ENCODE measurements at places on chromosomes 13 and 19. TPM values are rescaled to one million over a fixed set of nuclear protein-coding genes. Genes with fewer than 3 reads are reported as not detected.
A peak's percentile ranks its signal among the peaks of the same experiment; 100 is the strongest.

GRCh38 chr19:47742634-47743033, 2.7 kb upstream of the NOP53 start:
- H3K36me3 ChIP-seq = peaks cover 5% of the 10 kb centered on the region
- H3K4me1 ChIP-seq = peaks cover 44% of the 10 kb centered on the region
- no peaks in the 10 kb centered on the region for H3K27me3 ChIP-seq

Gene SHC2
- 0.42 TPM for total RNA-seq

Gene TMEM38A
- 0.59 TPM for total RNA-seq

GRCh38 chr19:14177496-14178074, 28.4 kb downstream of the ADGRL1 start:
- DNase-seq = no peak
- no peaks in the 10 kb centered on the region for H3K27me3 ChIP-seq
- H3K4me3 ChIP-seq = no peak overlapping the region
- H3K27ac ChIP-seq = no peak overlapping the region
- peaks cover 4% of the 10 kb centered on the region for H3K36me3 ChIP-seq

DNA sequence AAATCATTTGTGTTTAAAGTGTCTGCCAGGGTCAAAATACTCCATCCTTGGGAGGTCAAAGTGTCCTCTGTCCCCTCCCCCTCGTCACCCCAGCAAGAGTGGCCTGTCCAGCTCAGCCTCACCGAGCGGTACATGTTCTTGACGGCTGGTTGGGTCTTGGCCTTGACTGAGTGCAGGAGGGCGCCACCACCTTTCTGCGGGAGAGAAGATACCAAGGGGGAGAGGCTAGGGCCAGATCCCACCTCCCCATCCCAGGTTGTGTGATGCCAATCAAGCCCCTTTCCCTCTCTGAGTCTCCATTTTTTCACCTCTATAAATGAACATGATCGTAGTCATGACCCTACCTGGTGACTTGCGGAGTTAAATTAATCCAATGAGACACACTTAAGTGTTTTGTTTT, 6.1 kb downstream of the CRB3 start:
- H3K36me3 ChIP-seq = peaks cover 53% of the 10 kb centered on the region
- no peak overlapping the region for H3K4me3 ChIP-seq
- DNase-seq = peak; percentile 14
- peaks cover under 1% of the 10 kb centered on the region for H3K4me1 ChIP-seq
- no peak overlapping the region for H3K27ac ChIP-seq

- H3K27ac ChIP-seq = no peak overlapping the region
- no peak overlapping the region for H3K4me3 ChIP-seq
- H3K36me3 ChIP-seq = no peaks in the 10 kb centered on the region
Measured at GRCh38 chr19:50537769-50538230, 24.1 kb upstream of the ASPDH start.

Measured in CD4-positive, alpha-beta T cell (primary cell).